ENCODE measurements at places on chromosomes 12 and 14.
A peak's percentile ranks its signal among the peaks of the same experiment; 100 is the strongest.

- no peaks in the 10 kb centered on the region for H3K27me3 ChIP-seq
- H3K27ac ChIP-seq: no peak overlapping the region
- H3K4me3 ChIP-seq: no peak overlapping the region
- H3K36me3 ChIP-seq: no peaks in the 10 kb centered on the region
Measured at GRCh38 chr14:78157494-78158437, 12.4 kb upstream of the NRXN3 start.

DNA sequence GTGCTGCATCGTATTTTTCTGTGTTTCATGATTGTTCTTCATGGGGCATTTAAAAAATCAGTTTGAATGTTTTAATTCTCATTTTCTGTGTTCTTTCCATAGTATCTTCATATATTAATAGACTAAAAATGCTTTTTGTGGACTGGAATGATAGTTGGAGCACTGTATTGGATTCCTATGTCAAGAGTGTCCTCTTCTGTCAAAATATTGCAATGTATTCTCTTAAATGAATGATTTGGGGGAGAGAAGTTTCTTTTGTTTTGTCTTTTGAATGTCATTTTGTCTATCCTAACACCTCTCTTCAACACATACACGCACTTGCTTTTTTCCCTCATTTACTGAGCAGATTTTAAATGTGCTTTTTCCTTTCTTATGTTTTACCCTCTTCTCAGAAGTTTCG is 4.7 kb upstream of the EIF2S3B start:
- no peak for DNase-seq
- H3K36me3 ChIP-seq: no peaks in the 10 kb centered on the region
- H3K4me3 ChIP-seq: no peak overlapping the region
- H3K27ac ChIP-seq: no peak overlapping the region

DNA sequence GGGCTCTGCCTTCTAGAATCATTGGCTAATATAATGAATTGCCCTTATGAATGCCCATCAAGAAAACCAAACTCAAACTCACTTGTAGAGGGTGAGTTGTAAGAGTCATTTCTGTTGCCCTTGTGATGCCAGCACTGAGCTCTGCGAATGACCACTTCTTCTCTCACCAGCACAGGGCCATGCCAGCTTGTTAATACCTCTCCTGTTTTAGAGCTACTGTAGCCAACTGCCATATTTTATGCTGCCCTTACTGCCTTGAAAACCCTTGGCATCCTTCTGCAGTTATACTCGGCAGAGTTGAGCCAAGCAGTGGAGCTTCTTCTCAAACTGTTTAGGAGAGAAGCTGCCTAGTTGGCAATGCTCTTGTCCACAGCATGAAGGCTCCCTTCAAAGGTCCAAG is 8.1 kb downstream of the KRT75 start:
- no peaks in the 10 kb centered on the region for H3K36me3 ChIP-seq
- H3K4me1 ChIP-seq: no peaks in the 10 kb centered on the region
- peaks cover 45% of the 10 kb centered on the region for H3K27me3 ChIP-seq
- no peak overlapping the region for H3K27ac ChIP-seq
- no peak for DNase-seq

DNA sequence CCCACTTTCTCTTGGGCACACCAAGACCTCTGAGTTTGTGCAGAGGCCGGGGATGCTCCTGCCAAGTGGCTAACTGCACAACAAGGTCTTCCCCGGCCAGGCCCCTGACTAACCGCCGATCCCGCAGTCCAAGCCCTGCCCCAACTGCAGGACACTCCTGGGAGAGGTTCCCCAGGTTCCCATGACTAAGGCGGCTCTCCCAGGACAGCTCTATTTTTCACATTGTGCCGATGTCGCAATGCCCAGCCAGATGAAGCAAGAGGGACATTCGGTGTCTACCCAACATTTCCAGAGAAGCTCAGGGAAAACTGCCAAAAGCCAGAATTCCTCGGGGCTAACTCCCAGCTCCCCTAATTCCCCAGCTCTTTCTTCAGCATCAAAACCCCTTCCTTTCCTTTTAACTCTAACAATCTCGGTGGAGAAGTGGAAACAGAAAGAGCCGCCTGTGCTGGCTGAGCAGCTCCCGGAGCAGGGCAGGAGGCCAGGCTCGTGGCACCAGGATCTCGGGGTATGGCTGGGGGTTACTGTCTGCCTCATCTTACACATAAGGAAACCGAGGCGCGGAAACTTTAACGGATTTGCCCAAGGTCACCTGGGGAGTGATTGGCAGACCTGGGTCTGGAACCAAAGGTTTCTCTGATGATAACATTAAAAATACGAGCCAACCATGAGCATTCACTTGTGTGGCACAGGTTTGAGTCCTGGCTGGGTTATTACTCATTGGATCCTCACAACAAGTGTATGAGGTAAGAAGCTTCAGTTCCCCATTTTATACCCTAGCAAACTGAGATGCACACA is 318.2 kb downstream of the BCL11B start:
- H3K27me3 ChIP-seq: peaks cover 14% of the 10 kb centered on the region
- no peaks in the 10 kb centered on the region for H3K36me3 ChIP-seq
- no peak for DNase-seq
- H3K4me3 ChIP-seq: no peak overlapping the region
- H3K27ac ChIP-seq: no peak overlapping the region

DNA sequence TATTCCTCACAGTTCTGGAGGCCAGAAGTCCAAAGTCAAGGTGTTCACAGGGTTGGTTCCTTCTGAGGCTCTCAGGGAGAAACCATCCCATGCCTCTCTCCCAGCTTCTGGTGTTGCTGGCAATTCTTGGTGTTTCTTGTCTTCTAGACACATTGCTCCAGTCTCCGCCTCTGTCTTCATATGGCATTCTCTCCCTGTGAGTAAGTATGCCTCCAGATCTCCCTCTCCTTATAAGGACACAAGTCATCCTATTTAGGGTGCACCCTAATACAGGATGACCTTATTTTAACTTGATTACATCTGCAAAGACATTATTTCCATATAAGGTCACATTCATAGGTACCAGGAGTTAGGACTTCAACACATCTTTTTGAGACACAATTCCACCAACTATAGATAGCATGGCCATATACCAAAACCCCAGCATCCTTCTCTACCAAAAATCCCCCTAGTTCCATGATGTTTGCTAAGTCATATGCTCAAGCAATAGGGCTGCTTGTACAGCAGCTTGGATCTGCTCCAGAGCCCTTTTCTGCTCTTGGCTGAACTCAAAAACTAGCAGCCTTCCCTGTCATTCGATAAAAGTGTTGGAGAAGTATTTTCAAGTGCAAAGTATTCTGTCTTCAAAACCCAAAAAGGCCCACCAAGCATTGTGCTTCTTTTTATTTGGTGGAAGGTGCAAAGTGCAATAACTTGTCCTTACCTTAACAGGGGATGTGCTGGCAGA is 79.2 kb upstream of the CMKLR1 start:
- H3K27me3 ChIP-seq: no peaks in the 10 kb centered on the region
- H3K27ac ChIP-seq: no peak overlapping the region
- no peak overlapping the region for H3K4me3 ChIP-seq
- no peak for DNase-seq
- H3K36me3 ChIP-seq: no peaks in the 10 kb centered on the region

DNA sequence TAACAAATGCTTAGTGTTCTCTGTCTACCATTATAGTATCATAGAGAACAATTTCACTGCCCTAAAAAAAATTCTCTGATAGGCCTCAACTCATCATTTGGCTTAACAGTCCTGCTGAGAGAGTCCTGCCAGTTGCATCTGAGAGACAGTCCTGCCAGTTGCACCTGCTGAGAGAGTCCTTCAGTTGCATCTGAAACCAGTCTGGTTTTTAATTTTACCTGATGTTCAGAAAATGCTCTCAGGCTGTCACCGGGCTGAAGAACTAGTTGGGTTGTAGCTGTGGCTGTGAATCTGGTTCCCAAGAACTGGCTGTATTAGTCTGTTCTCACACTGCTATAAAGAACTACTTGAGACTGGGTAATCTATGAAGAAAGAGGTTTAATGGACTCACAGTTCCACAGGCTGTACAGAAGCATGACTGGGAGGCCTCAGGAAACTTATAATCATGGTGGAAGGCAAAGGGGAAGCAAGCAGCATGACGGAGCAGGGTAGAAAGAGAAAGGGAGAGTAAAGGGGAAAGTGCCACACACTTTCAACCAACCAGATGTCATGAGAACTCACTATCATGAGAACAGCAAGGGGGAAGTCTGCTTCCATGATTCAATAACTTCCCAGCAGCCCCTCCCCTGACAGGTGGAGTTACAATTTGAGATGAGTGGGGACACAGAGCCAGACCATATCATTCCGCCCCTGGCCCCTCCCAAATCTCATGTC is 51.6 kb downstream of the PRKCH start:
- no peaks in the 10 kb centered on the region for H3K36me3 ChIP-seq
- no peak for DNase-seq
- H3K4me3 ChIP-seq: no peak overlapping the region
- H3K4me1 ChIP-seq: no peaks in the 10 kb centered on the region

GRCh38 chr12:100127766-100128511 is 14.7 kb downstream of the BLTP3B start:
- no peak overlapping the region for H3K27ac ChIP-seq
- no peaks in the 10 kb centered on the region for H3K36me3 ChIP-seq
- H3K4me1 ChIP-seq: no peaks in the 10 kb centered on the region
- no peak overlapping the region for H3K4me3 ChIP-seq
- DNase-seq: no peak

DNA sequence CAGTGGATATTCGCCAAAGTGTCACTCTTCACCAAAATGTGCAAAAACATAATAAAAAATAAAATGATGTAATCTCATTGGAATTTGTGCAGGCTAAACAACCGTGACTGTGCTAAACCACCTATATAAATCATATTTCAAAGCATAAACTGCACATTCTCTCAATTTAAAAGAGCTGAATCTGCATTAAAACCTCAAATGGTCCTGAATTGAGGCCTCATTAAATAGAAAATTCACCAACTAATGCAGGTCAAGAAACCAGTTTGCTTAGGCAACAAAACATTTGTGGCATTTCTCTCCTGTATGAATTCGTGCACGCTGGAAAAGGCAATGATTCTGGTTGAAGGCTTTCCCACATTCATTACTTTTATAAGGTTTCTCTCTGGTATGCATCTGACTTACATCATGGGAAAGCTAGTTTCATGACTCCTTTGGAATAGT is 80.1 kb upstream of the IFNG-AS1 start:
- no peak overlapping the region for H3K27ac ChIP-seq
- H3K27me3 ChIP-seq: no peaks in the 10 kb centered on the region
- no peaks in the 10 kb centered on the region for H3K36me3 ChIP-seq
- H3K4me3 ChIP-seq: no peak overlapping the region
- no peak for DNase-seq

DNA sequence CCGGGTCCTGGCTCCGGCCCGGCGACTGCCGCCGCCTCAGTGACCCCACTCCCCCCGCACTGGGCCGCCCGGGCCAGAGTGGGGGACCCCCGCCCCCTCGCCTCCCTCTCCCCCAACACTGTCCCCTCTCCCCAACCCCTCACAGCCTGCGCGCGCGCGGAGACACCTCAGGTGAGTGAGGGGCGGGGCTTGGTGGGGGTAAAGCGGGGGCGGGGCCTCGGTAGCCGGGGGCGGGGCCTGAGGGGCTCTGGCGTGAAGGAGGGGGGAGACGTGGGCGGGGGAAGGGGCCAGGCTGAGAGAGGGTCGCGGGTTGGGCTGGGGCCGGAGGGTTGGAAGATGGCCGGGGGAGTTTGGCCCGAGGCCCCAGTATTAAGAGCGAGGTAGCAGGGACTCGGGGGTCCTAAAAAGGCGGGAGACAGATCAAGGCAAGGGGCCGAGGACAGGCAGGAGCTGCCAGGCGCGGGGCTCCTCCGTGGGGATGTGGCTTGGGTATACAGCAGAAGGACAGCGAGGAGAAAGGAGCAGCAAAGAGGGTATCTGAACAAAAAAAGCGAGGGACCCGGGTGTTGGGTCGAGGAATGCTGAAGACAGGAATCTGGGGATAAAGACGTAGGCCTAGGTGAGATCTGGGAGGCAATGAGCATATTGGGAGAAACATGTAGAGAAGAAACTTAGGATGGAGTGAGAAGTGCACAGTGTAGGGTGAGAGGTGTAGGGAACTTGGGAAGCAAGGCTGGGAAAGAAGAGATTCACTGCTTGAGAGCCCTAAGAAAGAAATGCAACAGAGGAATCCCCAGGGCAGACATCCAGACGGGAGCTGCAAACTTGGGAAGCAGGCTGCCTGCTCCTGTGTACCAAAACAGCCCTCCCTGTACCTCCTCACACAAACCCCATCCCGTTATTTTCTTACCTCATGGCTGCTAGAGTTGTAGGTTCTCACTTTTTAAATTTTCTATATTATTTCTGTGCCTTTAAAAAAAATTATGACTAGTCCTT is 10.8 kb downstream of the SUOX start:
- peaks cover 27% of the 10 kb centered on the region for H3K4me1 ChIP-seq
- H3K36me3 ChIP-seq: peaks cover 22% of the 10 kb centered on the region
- peak overlapping the region; percentile 68 for H3K4me3 ChIP-seq
- peak overlapping the region; percentile 80 for H3K27ac ChIP-seq
- no peaks in the 10 kb centered on the region for H3K27me3 ChIP-seq
- peak; percentile 64 for DNase-seq

- H3K4me1 ChIP-seq: peaks cover 6% of the 10 kb centered on the region
- peaks cover 97% of the 10 kb centered on the region for H3K36me3 ChIP-seq
- H3K27me3 ChIP-seq: no peaks in the 10 kb centered on the region
- no peak overlapping the region for H3K4me3 ChIP-seq
- H3K27ac ChIP-seq: peak overlapping the region; percentile 71
Measured at GRCh38 chr14:23078692-23079116, 16.2 kb downstream of the ACIN1 start.

DNA sequence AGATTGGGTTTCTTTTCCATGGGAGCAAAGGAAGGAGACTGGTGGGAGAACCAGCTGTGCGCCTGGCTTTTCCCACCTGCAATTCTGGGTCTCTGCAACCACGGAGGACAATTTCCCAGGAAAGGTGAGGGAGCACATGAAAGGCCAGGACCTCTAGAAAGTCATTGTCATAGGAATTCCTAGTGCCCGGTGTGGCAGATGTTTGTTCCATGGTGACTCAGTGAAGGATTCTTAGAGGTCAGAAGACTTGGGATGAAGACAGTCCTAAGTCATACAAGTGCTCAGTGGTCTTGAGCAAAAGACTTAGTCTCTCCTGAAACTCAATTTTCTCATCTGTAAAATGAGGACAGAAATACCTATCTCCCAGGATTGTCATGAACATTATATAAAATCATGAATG is 51.3 kb downstream of the KCNA5 start:
- H3K27ac ChIP-seq: no peak overlapping the region
- DNase-seq: no peak
- no peaks in the 10 kb centered on the region for H3K4me1 ChIP-seq
